ENCODE measurements at places on chromosomes 1 and 21.

GRCh38 chr1:12338017-12338416 is 108.2 kb downstream of the VPS13D start:
- no peak for DNase-seq

- no peak for DNase-seq
Observed at GRCh38 chr21:36854391-36854790, 112.1 kb downstream of the HLCS start.

DNA sequence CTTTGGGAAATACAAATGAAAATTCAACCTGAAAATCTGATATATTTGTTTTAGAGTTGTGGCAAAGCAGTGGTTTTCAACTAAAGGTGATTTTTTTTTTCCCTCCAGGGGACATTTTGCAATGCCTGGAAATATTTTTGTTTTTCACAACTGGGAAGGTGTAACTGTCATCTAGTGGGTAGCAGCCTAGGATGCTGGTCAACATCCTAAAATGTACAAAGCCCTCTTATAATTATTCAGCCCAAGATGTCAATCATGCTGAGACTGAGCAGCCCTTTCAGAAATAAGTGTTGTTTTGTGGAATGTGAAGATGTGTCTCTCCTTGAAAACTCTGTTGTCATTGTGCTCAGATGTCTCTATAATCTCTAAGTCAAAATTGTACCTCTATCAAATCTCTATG is 95.2 kb upstream of the NCAM2 start:
- DNase-seq, result no peak

GRCh38 chr1:109404838-109405237 is 7.1 kb upstream of the SORT1 start:
- DNase-seq, result no peak

DNA sequence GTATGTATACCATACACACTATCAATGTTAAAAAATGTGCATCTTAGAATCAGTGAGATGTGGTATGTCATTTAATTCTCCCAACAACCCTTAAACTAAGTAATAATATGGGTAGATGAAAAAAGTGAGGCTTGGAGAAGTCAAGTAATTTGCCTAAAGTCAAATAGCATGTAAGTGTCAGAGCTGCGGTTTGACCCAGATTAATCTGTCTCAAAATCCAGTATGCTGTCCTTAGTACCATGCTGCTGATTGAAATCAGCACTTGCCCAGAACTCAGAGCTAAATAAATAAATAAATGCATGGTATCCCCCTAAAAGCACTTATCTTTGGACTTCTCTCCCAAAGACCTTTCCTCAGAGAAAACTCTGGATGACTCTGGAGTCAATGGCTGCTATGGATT is 16.7 kb downstream of the BCL9 start:
- DNase-seq, result no peak

DNA sequence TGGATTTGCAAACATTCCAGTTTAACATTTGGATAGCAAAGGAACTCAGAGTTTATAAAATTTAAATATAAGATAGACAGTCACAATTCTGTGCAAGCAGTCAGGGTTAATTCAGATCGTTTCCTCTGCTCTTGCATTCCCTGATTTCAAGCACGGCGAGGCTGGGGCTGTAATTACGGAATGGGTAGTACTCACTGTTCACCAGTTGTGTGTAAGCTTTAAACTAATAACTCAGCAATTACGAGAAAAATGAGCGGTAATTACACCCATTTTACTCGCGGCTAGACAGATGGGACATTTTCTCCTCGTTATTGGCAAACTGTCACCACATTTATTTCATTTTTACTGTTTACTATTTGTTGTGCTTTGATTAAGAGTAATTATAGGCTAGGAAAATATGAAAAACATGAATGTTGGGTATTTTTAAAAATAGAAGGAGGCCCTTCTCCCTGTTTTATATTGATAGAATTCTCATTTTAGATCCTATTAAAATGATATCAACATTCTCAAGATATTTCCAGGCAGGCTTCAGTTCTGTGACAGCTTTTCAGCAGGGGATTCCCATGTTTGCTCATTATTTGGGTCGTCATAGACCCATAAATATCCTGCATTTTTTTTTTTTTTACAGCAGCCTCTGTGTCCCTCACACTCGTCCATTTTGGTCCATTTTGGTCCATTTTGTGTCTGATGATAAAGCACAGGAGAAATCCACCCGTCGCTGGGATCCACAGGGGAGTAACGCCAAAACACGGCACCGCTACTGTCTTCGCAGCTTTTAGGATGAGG is 208.3 kb downstream of the DSCAM start:
- no peak for DNase-seq

- no peak for DNase-seq
Observed at GRCh38 chr1:246355411-246356230, 151.5 kb downstream of the SMYD3 start.

DNA sequence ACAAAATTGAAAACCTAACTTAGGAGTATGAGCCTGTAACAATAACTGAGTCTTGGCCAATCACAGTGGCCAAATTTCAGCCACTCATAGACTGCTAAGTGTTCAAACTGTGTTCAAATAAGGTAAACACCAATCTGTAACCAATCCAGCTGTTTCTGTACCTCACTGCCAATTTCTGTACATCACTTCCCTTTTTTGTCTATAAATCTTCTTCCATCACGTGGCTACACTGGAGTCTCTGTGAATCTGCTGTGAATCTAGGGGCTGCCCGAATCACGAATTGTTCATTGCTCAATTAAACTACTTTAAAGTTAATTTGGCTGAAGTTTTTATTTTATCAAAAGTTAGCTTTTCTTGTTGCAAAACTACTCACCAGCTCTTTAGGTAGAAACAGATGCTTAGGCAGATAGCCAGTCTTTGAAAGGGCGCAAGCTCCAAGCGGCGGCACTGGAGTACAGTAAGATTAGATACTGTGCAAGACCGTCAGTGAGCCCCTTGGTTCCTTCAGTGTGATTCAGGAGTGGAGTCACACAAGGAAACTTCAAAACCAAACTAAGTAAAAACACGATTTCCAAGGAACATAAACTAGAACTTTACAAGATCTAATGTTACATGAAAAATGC is 43.2 kb upstream of the ADGRL2 start:
- DNase-seq, result no peak
